ENCODE measurements at places on chromosomes 2 and 18.

GRCh38 chr18:48715711-48716361 lies 177.0 kb downstream of the CTIF start:
- peak; percentile 95 for DNase-seq

DNA sequence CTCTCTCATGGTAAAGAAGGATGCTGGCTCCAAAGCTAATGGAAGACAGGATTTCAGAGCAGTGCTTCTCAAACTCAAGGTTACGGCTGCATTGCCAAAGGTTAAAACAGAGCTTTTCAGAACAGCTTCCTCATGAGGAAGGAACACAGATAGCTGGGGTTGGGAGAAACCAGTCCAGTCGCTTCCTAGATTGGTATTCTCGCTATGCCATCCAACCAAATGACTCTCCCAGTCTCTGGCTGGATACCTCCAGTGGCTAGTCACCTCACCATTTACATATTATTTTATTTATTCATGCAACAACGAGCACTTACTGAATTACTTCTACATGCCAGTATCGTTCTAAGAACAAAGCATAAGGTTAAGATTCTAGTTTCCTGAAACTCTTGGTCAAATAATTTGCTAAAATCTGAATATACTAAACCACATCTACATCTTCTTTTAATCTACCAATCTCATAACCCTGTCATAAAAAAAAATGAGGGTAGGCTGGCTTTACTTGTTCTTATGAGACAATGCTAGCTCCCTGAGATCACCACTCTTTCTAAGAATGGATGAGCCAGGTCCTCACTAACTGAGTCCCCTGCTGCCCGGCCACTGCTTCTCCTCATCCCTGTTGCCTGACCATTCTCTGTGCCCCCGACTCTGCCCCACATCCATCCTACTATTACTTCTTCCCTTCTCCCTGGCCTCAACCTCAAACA lies 20.4 kb downstream of the KDSR start:
- DNase-seq, result no peak

- no peak for DNase-seq
These were observed 100.9 kb upstream of the SETBP1 start for GRCh38 chr18:44579745-44580144.

GRCh38 chr2:31688282-31688681 lies 107.5 kb upstream of the SRD5A2 start:
- peak; percentile 27 for DNase-seq

DNA sequence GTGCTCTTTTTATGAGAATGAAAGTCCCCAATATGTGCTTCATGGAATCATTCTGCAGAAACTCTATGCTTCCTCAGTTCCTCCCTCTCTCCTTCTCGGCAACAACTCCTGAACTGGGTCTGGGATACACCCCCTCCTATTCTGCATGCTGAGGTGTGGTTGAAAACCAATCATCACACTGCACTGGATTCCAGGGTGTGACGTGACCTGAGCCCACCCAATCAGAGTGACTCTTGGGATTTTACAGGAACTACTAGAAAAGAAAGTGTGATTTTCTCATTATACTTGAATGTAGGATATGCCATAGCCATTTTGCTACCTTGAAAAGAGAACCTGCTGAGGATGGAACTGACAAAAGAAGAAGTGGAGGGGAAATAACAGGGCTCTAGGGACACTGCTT lies 36.3 kb downstream of the ACVR1 start:
- no peak for DNase-seq

DNA sequence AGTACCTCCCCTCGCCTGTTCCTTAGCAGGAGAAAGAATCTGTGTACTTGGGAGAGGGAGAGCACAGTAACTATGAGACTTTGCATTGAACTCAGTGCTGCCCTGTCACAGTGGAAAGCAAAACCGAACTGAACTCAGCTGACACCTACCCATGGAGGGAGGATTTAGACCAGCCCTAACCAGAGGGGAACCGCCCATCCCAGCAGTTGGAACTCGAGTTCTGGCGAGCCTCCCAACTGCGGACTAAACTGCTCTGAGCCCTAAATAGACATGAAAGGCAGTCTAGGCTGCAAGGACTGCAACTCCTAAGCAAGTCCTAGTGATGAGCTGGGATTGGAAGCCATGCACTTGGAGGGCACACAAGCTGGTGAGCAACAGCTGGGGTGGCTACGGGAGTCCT lies 110.4 kb downstream of the GRB14 start:
- no peak for DNase-seq

DNA sequence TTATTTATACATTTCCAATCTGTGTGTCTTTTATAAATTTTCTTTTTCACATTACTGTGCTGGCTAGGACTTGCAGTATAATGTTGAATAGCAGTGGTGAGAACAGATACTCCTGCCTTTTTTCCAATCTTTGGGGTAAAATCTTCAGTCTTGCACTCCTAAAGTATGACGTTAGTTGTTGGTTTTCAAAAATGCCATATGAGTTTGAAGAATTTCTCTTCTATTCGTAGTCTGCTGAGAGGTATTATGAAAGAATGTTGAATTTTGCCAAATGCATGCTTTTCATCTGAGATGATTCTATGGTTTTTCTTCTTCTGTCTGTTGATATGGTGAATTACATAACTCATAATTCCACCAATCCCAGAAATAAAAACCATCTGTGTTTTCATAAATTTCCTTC lies 335.3 kb upstream of the CHST9 start:
- DNase-seq, result no peak

- DNase-seq, result no peak
These were observed 113.3 kb downstream of the FSHR start for GRCh38 chr2:49041061-49041460.

DNA sequence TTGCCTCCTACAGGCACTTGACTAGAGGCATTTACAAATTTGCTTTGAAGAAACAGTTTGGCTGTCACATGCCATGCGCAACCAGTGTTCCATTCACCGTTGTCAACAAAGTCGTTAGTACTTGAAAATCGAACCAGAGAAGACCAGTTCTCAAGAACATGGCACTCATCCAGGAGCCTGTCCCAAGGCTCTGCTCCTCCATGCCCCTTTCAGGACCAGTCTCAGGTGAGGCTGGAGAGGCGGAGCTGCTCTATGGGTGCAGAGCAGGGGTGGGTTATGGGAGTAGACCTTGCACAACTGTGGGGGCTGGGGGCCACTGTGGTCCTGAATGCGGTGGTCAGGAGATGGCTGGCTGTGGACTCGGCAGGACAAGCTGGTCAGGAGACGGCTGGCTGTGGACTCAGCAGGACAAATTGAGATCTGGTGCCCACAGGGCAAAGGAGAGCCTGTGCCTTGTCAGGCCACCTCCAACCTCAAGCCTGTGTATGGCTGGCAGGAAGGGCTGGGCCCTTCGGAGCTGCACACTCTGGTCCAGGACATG lies 12.3 kb upstream of the ATP9B start:
- no peak for DNase-seq

GRCh38 chr2:114864901-114865300 lies 422.5 kb downstream of the DPP10 start:
- no peak for DNase-seq

GRCh38 chr2:64023485-64024258 lies 4.4 kb upstream of the VPS54 start:
- DNase-seq, result no peak

DNA sequence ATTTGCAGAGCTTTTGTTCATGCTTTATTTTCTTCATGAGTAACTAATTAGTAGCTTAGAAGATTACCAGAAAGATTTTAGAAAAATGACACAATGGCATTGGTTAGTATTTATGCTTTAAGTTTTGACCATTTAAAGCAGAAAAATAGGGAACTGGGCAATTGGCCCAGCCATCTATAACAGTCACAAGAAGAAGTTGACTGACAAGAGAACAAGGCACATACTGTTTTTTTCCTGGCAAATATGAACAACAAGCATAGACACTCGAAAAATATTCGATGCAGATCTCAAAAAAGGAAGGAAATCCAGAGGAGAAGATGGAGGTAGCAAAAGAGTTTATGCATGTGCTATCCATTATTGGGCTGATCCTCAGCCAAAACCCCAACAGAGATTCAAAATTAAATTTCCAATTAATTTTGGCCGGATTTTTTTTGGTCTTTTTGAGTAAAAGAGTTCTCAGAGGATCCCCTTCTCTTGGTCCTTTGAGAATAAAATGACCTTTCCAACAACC lies 200.8 kb upstream of the SLC35G4 start:
- peak; percentile 64 for DNase-seq

- no peak for DNase-seq
These were observed 1.1 kb downstream of the NAT8 start for GRCh38 chr2:73640946-73641766.

GRCh38 chr18:1048032-1048431 lies 143.4 kb downstream of the ADCYAP1 start:
- DNase-seq, result no peak

- no peak for DNase-seq
These were observed 61.0 kb upstream of the KCNJ3 start for GRCh38 chr2:154637456-154637855.

- DNase-seq, result peak; percentile 88
These were observed 242.6 kb upstream of the TCF4 start for GRCh38 chr18:55830544-55830943.

DNA sequence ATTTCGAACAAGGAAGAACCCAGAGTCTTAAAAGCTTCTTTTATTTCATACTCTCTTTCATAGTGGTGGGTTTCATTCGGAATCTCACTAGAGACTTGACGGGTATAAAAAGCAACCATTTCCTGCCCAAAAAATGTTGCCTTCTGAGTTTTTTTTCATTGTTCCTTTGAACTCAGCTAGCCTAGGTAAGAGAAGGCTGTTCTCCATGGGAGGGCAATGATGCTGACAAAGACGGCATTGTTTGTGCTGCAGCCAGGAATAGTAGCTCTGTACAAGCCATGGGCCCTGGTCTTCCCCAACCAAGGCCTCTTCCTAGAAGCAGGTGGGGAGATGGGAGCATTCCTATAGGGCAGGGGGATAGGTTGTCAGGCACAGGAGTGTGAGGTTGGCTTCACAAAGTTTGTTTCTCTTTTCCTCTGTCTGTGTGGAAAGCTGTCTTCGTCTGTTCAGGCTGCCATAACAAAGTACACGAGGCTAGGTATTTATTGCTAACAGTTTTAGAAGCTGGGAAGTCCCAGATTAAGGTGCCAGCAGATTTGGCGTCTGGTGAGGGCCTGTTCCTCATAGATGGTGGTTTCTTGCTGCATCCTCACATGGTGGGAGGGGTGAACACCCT lies 405.1 kb downstream of the NBAS start:
- DNase-seq, result no peak

DNA sequence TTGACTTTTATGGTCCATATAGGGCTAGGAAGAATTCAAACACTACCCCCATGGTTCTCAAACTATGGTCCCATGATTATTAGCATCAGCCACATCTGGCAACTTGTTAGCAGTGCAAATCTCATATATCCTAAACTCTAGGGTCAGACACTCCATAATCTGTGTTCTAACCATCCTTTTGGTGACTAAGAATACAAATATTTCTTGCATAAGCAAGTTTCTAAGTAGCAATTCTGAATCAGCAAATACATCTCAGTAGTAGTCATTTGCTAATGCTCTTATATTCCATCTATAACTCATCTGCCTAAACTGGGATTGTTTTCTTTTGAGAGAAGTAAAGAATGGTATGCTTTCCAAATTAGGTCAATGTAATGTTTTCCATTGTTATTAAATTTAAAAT lies 447.3 kb downstream of the TMX3 start:
- no peak for DNase-seq

- no peak for DNase-seq
These were observed 7.7 kb upstream of the YWHAQ start for GRCh38 chr2:9638532-9638931.

- DNase-seq, result no peak
These were observed 5.3 kb upstream of the CTIF start for GRCh38 chr18:48533340-48534070.

- no peak for DNase-seq
These were observed 167.8 kb downstream of the PRPF40A start for GRCh38 chr2:152549423-152549822.

DNA sequence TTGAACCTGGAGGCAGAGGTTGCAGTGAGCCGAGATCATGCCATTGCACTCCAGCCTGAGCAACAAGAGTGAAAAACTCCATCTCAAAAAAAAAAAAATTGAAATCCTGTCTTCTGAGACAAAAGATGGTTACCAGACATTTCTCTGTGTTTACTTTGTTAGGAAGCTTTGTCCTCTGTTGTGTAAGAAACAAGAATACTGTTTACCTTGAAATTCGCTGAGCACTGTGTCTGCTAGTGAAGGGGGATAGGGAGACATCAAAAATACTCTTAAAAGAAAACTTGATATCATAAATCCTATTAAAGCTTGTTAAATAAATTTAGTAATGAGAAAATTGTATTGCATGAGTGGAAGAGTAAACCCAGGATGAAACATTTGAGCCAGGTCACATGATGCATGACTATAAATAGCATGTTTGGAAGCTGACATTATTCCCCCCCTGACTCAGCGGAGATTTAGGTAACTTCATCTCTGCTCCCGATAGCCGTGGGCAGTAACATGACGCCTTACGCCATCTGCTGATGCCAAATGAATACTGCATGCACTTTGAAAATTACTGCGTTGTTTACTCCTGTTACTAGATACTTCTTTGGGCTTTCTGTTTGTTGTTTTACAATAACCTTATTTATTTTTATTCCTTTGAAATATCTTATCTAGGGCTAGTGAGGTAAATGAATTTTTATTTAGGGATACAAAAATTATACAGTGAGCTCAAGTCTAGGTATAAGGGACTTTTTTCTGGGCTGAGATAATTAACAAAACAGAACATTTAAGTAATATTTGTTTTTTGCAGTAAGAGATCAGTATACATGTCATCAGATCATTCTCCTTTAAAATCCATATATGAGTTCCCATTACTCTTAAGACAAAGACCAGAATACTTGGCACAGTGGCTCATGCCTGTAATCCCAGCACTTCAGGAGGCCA lies 134.9 kb downstream of the MAP3K20 start:
- DNase-seq, result peak; percentile 65

DNA sequence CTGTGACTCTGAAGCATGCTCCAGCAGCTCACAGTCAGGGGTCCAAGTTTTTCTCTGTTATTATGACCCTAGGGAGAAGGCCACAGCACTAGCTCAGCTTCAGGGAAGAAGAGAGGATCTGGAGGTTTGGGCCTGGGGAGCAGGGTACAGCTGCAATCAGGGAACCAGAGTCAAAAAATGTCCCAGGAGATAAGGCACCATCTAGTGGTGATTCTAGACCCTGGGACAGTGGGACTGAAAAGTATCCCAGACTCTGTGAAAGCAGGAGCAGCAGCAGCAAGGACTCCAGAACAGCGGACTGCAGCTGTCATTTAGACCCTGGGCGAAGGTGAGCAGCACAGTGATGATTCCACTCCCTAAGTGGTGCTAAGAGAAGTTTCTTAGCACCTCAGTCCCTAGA lies 278.4 kb upstream of the DDX18 start:
- no peak for DNase-seq

DNA sequence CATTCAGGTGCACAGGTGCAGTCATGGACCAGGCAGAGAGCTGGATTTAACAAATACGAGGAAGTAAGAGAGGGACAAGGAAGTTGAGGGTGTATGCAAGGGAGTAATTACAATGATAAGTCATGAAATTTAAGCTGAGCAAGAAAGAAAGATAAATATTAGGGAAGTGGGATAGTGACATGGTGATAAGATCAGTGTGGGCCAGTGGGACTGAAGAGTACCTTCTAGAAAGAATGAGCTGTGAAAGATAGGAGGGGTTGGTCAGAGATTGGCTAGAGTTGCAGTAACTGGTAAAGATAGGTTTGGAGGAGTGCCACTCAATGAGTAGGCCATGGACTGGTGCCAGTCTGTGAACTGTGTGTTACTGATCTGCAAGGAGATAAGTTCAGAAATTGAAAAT lies 200.8 kb upstream of the SIX3 start:
- DNase-seq, result peak; percentile 12

Measured in MV-4-11 (cell line).